ENCODE measurements at places on chromosomes 4 and X. TPM values are rescaled to one million over a fixed set of nuclear protein-coding genes. Genes with fewer than 3 reads are reported as not detected.

Gene PPEF2
- total RNA-seq = not detected

Gene TRIML1
- not detected for total RNA-seq

Gene MAGEA10
- not detected for total RNA-seq

Gene MXRA5
- 0.34 TPM for total RNA-seq

Gene EVC2
- 8.2 TPM for total RNA-seq

Gene DAPP1
- 95.5 TPM for total RNA-seq

Gene RBBP7
- 108 TPM for total RNA-seq

Gene USP17L15
- total RNA-seq = not detected

Gene FABP2
- total RNA-seq = not detected

Gene EVC
- total RNA-seq = 52.8 TPM

Gene FOXO4
- total RNA-seq = 5.5 TPM

Gene ETDA
- total RNA-seq = not detected

Gene ADH6
- total RNA-seq = not detected

Gene KLB
- under 0.01 TPM for total RNA-seq

Gene RASSF6
- total RNA-seq = 10.6 TPM

Gene TMPRSS11A
- 0.50 TPM for total RNA-seq

Gene POF1B
- 2.4 TPM for total RNA-seq

Gene CLCN4
- 1.4 TPM for total RNA-seq

Gene CXXC4
- total RNA-seq = 0.43 TPM

Gene GPM6B
- 0.36 TPM for total RNA-seq

Gene HEPH
- total RNA-seq = 0.14 TPM

Gene NAA15
- 64.0 TPM for total RNA-seq

Gene SPANXD
- total RNA-seq = not detected

All from nasal cavity respiratory epithelium epithelial cell of viscerocranial mucosa (primary cell).